H1 (cell line): ENCODE measurements at places on chromosomes 2 and 18. TPM values are rescaled to one million over a fixed set of nuclear protein-coding genes. Genes with fewer than 3 reads are reported as not detected.

DNA sequence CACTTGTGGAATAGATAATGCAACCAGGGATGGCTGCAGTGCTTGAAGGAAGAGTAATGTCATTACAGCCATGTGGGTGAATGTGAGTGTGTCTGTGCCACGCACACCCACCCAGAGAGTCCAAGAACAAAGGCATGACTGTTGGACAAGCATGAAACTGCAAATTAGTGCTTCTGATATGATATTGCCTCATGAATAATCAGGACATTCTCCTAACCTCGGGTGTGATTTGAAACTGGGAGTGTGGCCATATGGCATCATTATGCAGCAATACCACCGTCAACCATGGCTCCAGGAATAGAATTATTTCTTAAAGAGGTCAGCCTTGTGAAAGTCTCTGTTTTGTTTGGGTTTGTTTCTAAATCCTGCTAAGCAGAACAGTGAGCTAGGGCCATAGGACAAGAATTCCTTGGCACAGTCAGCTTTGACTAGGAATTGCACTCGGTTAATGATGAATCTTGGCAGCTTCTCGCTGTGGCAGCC lies 678.0 kb upstream of the RAB6C start:
- no peak overlapping the region for H3K4me3 ChIP-seq
- H3K4me1 ChIP-seq: no peaks in the 10 kb centered on the region
- DNase-seq: no peak
- no peak overlapping the region for H3K27ac ChIP-seq
- H3K36me3 ChIP-seq: no peaks in the 10 kb centered on the region

GRCh38 chr2:152099367-152100050 lies 665 bp upstream of the CACNB4 start:
- DNase-seq: no peak
- peaks cover 3% of the 10 kb centered on the region for H3K4me1 ChIP-seq
- H3K4me3 ChIP-seq: peak overlapping the region; percentile 79

- H3K4me3 ChIP-seq: no peak overlapping the region
- H3K4me1 ChIP-seq: peaks cover 7% of the 10 kb centered on the region; the same call in 1 of the 2 replicates
- H3K27ac ChIP-seq: no peak overlapping the region
These were observed 125.9 kb downstream of the MAP4K4 start for GRCh38 chr2:101823347-101823791.

GRCh38 chr2:37507703-37508102 lies 163.3 kb downstream of the QPCT start:
- peaks cover 5% of the 10 kb centered on the region for H3K4me1 ChIP-seq
- DNase-seq: no peak
- no peaks in the 10 kb centered on the region for H3K36me3 ChIP-seq

STARD6 gene
- polyA plus RNA-seq: not detected in 2 replicates

WNT10A gene
- 0.05 TPM in 1 of 2 replicates, not detected in the other for polyA plus RNA-seq
